NCI-H69 (cell line): ENCODE measurements at places on chromosomes 3 and 15.

- DNase-seq = peak; percentile 69
These were observed 39.5 kb upstream of the TPRG1 start for GRCh38 chr3:189132231-189132671.

DNA sequence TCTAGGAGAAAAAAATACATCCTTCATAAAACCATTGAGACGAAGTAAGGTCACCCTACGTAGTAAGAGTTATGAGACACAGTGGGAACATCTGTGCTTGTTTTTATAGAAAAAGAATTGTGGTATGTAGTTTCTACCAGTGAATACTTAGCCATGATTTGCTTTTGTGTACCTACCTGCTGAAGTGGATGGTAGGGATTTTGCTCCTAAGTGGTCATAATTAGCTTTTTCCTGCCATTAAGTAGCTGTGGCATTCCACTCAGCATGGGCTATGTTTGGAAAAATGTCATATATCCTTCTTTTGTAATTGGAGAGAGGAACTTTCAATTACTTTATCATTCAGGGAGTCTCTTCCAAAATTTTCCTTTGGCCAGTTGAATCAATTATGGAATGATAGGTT lies 63.7 kb downstream of the CHD2 start:
- peak; percentile 87 for DNase-seq

- DNase-seq = no peak
These were observed 39.5 kb upstream of the NSMCE3 start for GRCh38 chr15:29309139-29309538.

DNA sequence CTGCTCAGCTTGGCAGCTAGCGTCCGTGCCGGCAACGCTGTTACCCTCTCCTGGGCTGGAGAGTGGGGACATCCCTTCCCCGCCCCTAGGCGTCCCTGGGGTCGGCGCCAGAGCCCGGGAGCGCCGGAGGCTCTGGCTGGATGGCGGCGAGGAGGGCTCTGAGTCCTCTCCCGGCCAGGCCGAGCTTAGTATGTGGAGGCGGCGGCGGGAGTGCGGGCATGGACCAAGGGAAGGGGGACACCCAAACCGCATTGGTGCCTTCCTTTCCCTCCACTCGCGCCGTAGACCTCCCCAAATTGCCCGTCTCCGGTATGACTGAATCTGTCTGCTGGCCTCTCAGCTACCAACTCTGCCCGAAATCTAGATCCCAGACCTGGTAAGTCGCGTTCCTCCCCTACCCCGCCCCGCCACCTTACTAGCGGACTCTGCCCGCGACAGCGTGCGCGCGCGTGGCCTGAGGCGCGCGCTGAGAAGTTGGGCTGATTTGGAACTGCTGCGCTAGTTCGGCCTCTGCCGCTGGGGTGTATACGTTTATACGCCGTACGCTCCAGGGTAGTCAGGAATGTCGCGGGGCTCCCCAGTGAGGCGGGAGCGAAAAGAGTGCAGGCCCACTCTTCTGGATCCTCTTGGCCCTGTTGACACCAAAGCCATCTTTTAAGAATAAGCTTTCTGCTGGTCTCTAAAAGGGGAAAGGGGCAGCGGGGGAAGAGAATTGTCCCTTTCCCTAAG lies 12.2 kb downstream of the ZIC1 start:
- DNase-seq = no peak

- DNase-seq = peak; percentile 99
These were observed 90.2 kb upstream of the KLF13 start for GRCh38 chr15:31236184-31237042.

DNA sequence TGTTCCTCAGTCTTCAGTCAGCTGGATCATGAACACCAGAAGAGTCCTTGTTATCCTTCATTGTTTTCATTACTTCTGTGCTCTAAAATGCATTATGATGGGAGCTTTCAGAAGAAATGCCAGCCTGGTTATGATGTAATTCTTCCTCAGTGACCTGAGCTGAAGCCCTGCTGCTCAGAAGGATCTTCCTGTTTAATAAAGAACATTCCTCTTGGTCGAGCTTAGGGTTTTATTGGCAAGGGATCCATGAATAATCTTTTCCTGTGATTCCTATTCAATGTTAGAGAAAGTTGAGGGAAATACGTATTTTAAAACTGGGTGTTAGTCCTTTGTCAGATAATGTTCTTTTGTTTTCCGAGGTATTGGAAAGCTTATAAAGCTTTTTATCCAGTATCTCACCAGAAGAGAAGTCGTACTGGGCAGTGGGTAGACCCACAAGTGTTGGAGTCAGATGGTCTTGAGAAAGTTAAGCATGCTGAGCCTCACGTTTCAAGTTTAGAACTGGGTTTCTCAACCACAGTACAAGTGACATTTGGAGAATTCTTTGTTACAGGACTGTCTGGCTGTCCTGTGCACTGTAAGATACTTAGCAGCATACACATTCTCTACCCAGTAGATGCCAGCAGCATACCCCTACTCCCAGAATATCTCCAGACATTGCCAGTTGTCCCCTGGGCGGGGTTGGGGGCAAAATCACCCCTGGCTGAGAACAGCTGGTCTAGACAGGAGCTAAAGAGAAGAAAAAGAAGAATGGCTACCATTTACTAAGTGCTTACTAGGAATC lies 212.3 kb upstream of the BHLHE40 start:
- no peak for DNase-seq

GRCh38 chr15:87118846-87119245 lies 1039.2 kb downstream of the AGBL1 start:
- no peak for DNase-seq

- DNase-seq = no peak
These were observed 118.7 kb downstream of the KCNH8 start for GRCh38 chr3:19267040-19267439.

DNA sequence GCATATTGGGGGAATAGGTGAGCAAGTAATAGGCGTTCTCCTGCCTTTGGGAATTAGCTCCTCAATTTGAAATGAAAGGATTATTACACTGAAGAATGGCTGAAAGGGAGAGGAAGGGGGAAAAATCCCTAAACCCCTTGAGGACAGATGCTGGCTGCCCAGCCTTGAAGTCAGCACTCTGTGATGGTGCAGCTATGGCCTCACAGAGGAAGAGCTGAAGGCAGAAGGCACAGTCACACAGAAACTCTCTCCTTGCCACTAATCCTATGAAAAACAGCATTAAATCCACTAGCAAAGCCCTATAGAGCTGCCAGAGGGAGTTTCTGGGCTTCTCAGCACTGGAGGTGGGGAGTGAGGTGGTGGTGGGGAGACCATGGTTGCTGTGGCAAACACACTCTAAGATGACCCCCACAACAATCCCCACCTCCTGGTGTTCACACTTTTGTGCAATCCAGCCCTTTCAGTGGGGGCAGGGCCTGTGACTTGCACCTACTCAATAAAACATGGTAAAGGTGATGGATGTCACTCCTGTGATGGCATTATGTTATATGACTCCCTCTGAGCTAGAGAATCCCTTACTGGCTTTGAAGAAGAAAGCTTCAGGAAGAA lies 101.2 kb downstream of the RFTN1 start:
- no peak for DNase-seq

DNA sequence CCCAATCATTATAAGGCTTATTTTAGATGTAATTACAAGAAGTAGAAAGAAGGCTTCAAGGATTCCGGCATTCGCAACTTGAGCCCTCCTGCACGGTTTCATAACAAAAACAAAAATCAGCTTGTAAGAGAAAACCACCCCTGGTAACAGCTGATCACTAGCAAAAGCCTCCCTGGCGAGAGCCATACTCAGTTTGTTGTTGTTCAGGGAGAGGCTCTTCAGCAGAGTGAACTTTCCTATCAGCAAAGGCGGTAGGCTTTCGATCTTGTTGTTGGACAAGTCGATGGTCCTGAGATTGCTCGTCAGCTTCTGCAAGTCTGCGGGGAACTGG lies 710 bp downstream of the LRRC57 start:
- peak; percentile 46 for DNase-seq

- DNase-seq = no peak
These were observed 41.8 kb upstream of the NEO1 start for GRCh38 chr15:73010154-73011152.

- no peak for DNase-seq
These were observed 21.1 kb downstream of the FGF12 start for GRCh38 chr3:192706272-192706671.

DNA sequence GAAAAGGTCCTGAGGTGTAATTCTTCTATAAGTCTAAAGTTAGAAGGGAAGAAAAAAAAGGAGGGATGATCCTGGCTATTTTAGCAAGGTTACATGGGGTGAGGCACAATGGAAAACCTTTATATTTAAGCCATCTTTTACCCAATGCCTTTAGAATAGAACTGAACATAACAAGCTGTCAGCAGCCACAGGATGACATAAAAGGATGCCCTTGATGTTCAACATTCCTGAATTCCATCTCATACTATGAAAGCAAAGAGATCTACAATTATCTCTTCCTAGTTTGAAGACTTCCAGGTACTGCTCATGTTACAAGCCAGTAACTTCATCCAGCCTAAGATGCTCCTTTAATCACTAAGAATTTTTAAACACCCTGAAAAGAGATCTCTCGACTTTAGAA lies 26.9 kb downstream of the NEK10 start:
- DNase-seq = no peak

DNA sequence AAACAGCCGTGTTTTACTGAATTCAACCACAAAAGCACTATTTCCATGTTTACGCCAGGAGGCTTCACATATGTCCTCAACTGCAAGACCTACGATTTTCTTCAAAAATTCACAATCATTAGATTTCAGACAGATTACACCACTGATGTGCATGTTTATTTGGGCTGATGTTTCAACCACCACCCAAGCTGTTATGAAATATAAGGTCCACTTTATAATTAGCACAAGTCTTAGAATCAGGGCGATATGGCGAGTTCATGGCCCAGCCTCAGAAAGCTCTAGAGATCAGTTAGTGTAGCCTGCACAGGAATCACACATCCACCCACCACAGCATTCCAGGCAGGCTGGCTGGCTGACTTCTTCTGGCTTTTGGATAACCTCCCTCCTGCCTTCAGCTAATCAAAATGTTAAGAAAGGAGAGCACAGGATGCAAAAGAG lies 15.4 kb downstream of the SH3BP5 start:
- DNase-seq = no peak

- no peak for DNase-seq
These were observed 252.5 kb downstream of the SUCLG2 start for GRCh38 chr3:67401921-67402320.

- no peak for DNase-seq
These were observed 3.5 kb upstream of the NEO1 start for GRCh38 chr15:73048624-73049295.

GRCh38 chr3:139732729-139733128 lies 55.0 kb upstream of the NMNAT3 start:
- peak; percentile 46 for DNase-seq

GRCh38 chr3:72144773-72145505 lies 360.0 kb upstream of the PROK2 start:
- no peak for DNase-seq

DNA sequence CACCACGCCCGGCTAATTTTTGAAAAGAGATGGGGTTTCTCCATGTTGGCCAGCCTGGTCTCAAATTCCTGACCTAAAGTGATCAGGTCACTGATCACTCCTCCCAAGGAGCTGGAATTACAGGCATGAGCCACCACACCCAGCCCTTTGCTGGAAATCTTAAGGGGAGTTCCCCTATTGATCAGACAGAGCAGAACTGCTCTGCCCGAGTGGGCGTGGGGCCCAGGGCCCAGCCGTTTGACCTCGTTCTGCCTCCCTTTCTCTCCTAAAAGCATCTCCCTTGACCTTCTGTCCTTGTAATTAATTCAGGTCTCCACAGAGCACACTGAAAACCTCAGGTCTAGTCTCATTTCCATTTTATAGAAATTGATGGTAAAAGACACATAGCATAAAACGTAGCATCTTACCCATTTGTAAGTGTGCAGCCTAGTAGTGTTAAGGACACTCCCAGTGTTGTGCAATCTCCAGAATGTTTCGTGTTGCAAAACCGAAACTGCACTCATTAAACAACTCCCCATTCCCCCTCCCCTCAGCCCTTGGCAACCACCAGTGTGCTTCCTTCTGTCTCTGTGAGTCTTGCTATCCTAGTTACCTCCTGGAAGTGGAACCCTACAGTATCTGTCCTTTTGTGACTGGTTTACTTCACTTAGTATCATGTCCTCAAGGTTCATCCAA lies 89.3 kb downstream of the SLCO3A1 start:
- peak; percentile 83 for DNase-seq

DNA sequence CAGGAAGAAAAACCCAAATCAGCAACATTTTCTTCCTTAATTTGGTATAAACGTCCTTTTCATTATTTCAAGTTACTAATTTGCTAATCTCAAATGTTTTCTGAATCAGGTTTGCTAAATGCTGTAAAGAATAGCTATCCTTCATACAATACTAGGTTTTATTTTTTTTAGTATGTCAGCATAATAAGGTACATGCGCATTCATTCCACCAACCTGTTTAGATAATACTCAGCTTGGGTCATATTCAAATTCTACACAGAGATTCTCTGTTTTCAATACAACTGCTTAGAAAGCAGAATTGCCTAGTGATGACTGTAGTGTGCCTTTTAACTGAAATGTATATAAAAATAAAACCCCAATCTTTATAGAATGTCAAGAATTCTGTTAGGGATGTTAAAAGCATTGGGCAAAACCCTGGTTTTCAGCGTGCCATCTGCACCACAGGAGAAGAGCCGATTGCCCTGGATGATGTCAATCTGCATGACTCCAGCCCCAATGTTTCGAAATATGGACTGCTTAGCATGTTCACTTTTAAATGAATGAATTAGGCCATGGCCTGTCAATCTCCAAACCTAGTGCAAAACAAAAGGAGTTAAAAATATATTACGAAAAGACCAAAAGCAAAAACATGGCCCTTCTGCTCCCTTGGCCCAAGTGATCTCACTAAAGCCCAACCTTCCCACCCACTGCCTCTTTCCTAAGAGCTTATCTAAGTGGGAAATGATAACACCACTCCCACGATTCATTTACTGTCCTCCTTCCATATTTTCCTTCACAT lies 107.4 kb downstream of the GLDN start:
- DNase-seq = no peak

- no peak for DNase-seq
These were observed 42.4 kb upstream of the HERC1 start for GRCh38 chr15:63876085-63876662.

DNA sequence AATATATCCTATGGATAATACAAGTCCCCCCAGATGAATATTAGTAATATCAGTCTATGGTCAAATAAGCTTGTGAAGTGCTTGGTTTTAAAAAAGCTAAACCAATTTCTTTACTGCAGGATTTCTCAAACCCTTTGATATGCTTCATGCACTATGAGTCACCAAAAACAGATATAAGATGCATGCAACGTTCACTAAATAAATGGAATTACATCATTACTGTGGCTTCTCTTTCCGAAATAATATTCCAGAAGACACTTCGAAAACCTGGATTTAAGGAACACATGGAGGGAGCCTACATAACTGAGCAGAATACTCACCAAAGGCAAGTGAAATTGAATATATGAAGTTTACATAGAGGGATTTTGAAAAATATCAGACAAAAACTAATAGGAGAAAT lies 126.3 kb upstream of the ABI3BP start:
- no peak for DNase-seq
